ENCODE measurements at places on chromosomes 4 and X.

DNA sequence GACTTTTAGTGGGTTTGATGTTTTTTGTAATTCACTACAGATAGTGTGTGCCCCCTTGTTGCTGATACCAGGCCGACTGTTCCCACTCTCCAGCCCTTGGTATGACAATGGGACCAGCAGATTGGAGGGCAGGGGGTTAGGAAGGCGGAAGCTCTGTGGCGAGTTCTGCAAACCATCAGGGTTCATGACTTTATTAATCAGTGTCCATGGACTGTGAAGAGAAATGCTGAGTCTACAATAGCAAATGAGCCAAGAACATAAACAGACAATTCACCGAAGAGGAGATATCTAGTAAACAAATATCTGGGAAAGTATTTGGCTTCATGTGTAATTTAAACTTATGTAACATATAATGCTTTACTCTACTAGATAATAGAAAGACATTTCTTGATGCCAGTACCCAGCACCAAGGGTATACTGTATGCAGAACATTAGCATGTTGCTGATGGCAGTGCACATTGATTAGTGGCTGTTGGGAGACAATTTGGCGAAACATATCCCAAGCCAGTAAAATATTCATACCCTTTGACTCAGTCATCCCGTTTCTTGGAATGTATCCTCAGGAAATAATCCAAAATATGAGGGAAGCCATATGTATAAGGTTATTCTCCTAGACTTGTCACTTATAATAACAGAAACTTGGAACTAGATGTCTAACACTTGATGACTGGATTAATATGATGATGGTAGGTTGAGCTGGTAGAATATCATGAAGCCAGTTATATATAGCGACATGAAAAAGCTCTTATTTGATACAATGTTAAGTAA lies 169.4 kb downstream of the PTTG2 start:
- no peak for DNase-seq

GRCh38 chr4:3687538-3687937 lies 78.6 kb upstream of the ADRA2C start:
- DNase-seq = no peak

DNA sequence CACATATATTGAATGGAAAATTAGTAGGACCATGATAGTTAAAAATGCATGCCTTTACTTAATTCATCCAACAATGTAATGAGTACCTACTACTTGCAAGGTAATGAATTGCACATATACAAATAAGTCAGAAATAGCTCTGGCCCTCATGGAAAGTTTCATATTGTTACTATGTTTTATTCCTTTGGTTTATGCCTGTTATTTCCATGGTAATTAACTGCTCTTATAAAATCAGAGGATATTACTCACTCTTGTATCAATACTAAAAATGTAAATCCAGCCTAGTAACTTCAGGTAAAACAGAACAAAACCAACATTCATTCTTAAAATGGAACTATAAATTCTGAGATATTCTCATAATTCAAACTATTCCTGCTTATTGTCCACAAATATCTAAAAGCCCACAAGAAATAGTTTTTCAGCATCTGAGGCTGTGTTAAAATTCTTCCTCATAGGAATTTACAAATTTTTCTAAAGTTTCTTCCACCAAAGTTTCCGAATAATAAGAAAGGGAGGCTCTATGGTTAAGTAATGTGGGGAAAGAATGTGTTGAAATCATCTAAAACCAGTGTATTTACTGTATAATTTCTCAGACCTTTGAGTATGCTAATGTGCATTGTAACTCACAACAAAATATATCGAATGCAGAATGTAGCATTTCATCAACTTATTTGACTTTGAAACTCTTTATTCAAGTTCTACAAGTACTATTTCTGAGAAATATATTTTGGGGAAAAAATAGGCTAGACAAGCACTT lies 444.2 kb downstream of the PDGFC start:
- no peak for DNase-seq

- DNase-seq = no peak
These were observed 31.8 kb downstream of the PRRG1 start for GRCh38 chrX:37380924-37381323.

- no peak for DNase-seq
These were observed 14.1 kb downstream of the CXCL1 start for GRCh38 chr4:73883306-73883705.

DNA sequence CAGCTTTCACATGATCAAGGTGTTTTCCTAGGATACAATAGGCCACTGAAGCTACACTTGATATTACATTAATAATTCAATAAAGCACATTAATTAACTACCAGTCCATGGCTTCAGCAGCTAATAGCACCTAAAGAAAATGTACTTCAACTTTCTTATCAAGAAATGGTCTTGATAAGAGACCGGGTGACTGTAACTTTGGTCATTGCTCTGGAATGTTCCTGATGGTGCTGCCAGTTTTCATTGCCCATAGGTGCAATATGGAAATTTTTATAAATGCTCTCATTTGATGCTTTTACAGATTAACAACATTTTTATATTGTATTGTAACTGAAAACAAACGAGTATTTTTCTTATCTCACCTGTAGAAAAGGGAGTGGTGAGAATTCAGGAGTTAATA lies 165.4 kb downstream of the SHROOM3 start:
- DNase-seq = no peak

DNA sequence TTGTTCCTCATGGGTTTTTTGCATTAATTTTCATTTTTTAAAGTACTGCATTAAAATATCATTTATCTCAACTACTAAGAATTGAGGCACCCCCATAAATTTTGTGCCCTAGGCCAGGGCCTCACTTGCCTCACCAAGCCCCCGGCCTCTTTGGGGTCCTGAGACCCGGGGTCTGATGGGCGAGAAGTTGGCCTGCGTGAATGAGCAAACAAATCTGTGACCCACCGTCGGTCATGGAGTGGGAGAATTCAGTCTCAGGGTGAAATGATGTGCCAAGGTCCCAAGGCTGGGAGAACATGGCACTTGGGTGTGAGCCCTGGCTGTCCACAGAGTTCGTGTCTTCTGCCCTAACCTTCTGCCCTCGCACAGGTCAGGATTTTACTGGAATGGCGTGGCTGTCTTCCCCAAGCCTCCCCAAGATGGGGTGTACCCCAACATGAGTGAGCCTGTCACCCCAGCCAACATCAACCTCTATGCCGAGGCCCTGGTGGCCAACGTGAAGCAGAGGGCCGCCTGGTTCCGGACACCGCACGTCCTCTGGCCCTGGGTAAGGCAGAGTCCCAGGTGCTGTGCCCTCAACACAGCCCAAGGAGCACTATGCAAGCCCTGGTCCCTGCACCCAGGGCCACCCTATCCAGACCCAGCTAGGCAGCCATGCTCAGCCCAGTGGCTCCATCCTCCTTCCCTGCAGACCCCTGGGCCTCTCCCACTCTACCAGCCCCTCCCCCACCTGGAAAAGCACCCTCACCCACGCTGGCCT lies 18.0 kb downstream of the MAN2B2 start:
- no peak for DNase-seq

- no peak for DNase-seq
These were observed 44.2 kb downstream of the GSX2 start for GRCh38 chr4:54144199-54144598.

DNA sequence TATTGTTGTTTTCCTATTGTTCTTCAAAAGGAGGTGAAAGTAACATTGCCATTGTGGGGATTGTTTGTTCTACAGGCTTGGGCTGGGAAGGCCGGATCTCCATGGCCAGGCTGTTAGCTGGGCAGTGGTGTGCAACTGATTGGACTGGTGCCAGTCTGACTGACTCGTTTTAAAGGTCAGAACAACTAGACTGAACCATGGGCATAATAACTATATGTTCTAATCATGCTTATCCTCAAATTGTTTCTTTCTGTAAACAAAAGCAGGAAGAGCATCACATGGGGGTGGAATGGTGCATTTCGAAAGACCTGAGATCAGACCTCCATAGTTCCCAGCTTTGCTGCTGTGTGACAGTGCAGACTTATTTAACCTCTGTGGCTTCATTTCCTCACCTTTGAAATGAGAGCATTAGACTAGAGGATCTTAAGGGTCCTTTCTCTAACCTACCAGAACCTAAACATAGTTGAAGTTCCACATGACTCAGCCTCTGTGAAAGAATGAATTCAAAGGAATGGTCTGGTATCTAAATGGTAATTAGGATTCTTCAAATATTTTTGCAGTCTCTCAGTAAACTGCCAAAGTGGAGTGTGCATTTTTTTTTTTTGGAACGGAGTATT lies 66.7 kb upstream of the PGRMC2 start:
- DNase-seq = no peak

- DNase-seq = no peak
These were observed 36.4 kb downstream of the SLIT2 start for GRCh38 chr4:20288047-20288650.

GRCh38 chrX:111264385-111264784 lies 5.9 kb downstream of the CAPN6 start:
- DNase-seq = no peak

- no peak for DNase-seq
These were observed 29.8 kb downstream of the SAGE1 start for GRCh38 chrX:135923353-135923752.

- no peak for DNase-seq
These were observed 172.3 kb downstream of the SHROOM3 start for GRCh38 chr4:76607266-76607799.

- DNase-seq = no peak
These were observed 66.1 kb downstream of the MAGEA10 start for GRCh38 chrX:152072236-152072635.

DNA sequence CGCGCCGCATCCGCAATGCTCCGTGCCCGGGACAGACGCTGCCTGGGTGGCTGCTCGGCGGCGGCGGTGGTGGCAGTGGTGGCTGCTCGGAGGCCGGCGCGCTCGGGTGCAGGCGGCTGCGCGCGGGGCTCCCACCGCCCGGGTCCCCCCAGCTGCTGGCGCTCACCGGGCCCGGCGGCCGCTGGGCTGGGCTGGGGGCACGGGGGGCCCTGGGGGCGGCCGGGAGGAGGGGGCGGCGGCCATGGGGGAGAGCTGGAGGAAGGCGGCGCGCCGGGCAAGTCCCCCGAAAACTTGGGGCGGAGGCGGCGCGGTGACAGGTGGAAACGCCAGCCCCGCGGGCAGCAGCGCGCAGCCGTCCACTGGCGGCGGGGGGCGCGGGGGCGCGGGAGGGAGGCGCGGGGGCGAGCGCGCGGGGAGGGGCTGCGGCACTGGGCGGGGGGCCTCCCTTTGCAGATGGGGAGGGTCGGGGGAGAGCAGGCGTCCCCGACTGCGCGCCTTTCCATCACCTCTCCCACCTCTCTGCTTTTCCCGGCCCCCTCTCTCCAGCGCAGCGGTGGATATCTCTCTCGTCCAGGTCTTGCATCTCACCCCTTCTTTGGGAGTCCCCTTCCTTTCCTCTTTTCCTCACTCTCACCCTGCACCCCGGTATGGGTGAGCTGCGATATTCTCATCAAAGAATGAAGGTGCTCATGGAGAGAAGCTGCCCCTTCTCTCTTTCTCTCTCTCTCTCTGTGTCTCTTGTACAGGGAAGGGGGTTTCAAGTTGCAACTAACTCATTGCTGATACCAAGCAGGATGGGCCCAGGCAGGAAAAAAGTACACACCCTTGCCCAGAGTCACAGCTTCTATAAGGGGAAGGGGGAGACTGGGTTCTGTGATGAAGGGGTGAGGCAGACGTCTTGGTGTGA lies 83.7 kb upstream of the DHRSX start:
- no peak for DNase-seq

GRCh38 chr4:10040049-10040892 lies 19.0 kb upstream of the SLC2A9 start:
- DNase-seq = no peak

- DNase-seq = no peak
These were observed 9.7 kb upstream of the IQCM start for GRCh38 chr4:149825336-149825735.

GRCh38 chr4:73252001-73252400 lies 6.6 kb downstream of the ANKRD17 start:
- DNase-seq = no peak

DNA sequence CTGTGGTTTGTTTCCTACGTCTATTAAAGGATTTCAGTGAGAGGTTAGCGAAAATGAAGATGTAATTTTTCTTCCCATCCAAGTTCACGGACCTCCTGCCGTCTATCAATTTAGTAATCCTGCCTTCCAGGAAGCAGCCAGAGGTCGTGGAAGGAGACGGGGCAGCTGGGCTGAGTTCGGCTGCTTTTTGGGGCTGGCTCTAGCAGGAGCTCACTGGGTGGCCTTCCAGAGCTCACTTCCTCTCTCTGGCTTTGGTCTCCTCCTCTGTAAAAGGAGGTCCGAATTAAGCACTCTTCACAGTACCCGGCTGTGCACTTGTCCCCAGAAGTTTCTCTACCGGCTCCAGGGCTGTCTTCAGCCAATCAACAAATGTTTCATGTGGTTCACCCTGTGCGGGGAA lies 295.4 kb downstream of the BCOR start:
- no peak for DNase-seq

GRCh38 chrX:78923198-78924015 lies 21.8 kb upstream of the P2RY10 start:
- DNase-seq = no peak

DNA sequence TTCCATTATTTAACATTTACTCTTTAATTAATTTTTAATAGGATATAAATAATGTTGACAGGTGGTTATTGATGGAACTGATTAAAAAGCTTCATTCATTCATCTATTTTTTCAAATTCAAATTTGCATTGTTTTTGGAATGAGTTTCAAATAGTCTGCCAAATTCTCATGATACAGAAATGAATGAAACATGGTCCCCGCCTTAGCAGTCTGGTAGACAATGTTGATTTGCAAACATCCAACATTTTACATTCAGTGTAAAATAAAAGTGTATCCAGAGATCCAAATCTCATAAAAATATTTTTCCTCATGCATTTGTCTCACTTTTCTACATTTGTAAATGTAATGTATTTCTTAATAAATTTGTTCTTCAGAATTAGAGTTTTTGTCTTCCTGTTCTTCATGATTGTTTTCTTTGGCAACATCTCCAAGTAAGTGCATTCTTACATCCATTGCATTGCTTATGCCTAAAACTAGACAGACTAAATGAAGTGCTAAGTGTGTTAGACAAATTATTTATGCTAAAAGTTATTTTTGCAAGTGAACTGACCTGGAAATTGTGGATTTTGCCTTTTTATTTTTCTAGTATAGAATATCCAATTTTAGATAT lies 142.3 kb downstream of the PCDH18 start:
- DNase-seq = no peak

- no peak for DNase-seq
These were observed 121.2 kb downstream of the TBCK start for GRCh38 chr4:106194801-106195200.

GRCh38 chrX:137313627-137314026 lies 252.3 kb upstream of the ZIC3 start:
- no peak for DNase-seq

DNA sequence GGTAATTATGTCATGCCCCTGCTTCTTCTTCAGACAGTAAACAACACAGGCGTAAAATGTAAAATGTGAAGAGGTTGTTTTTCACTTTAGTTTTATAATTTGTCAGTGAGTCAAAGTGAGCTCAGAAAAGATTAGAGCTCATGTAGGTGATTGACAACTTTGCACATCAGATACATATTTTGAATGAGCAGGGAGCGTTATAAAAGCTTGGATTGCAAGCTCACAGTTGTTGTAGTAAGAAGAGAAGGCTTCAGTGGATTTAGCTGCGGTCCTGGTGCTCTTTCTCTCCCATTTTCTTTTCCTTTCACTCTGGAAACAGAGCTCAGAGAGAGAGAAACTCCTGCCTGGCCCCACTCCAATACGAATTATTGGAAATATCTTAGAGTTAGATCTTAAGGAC lies 26.4 kb downstream of the MTMR1 start:
- DNase-seq = no peak
